ENCODE measurements at places on chromosomes 5 and 9.

- no peak for DNase-seq
Measured at GRCh38 chr5:65762234-65762633, 40.2 kb downstream of the NLN start.

DNA sequence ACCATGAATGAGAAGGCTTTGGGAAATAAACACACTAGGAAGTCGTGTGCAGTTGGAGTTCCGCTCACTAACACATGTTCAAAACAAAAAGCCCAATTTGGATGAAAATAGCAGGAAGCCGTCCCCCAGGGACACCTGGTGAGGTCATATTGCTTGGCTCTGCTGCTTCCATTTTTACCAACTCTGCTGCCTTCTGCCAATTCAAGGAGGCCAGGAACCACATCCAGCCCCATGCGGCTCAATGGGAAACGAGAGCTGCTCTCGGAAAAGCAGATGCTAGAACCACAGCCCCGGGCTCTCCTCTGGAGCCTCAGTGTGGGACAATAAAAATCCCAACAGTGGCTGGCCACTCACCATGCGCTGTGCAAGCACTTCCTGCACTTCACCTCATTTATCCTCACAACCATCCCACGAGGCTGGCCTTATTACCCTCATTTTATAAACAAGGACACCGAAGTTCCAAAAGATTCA is 13.4 kb downstream of the ADAM19 start:
- DNase-seq: no peak

- no peak for DNase-seq
Measured at GRCh38 chr9:134965411-134965810, 47.7 kb upstream of the FCN1 start.

DNA sequence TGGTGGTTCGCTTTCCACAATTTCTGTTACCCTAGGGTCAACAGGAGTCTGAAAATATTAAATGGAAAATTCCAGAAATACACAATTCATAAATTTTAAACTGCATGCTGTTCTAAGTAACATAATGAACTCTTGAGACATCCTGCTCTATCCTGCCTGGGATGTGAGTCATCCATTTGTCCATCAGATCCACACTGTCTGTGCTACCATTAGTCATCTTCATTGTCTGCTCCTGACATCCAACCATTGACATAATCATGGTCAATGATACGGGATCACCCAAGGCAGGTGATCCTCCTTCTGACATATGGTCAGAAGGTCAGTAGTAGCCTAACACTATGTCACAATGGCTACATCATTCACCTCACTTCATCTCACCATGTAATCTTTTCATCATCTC is 276.7 kb upstream of the KIF2A start:
- DNase-seq: no peak

- DNase-seq: no peak
Measured at GRCh38 chr9:365436-365835, 150.8 kb downstream of the DOCK8 start.

GRCh38 chr9:88312045-88312444 is 76.2 kb upstream of the SPIN1 start:
- DNase-seq: no peak

DNA sequence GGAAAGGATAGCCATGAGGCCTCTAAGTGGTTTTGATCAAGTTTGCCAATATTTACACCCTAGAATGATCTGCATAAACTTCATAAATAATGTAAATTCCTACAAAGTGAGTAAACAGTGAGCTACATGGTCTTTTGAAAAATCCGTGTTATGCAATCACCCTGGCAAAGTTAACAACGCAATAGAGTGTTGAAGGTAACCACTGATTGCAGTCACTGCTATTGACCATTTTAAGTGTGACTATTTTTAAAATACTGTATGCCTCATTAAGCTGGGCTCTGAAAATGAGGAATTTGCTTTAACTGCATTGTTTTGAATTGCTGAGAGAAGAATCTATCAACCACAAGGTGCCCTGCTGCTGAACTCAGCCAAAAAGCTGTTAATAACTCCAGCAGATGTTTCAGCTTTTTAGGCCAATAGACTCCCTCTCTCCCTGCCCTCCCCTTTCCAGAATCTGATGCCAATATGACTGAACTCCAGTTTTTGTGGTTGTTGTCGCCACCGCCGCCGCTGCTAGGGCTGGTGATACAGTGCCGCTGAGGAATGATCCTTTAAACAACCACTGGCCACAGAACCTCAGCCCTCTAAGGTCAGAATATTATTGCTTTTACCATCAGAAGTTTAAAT is 35.3 kb upstream of the SMARCA2 start:
- DNase-seq: no peak

DNA sequence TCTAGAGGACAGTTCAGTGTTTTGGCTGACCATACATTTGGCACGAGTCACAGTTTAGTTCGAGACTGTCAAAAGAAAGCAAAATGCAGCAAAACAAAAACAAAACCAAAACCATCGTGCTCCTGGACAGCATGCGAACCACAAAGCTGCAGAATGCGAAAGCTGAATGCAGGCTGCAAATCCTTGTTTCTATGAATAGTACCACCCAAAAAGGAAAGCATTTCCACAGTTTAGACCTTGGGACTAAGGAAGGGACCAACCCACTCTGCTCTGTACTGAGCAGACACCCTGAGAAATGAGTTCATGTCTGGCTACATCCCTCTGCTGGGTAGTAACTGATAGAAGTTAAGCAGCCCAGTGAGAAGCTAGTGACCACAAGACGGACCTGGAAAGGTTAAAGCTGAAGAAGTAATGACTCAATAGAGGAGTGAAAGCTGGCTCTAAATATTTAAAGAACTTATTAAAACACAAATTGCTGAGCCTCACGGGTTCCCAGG is 3.9 kb downstream of the GCNT4 start:
- no peak for DNase-seq

DNA sequence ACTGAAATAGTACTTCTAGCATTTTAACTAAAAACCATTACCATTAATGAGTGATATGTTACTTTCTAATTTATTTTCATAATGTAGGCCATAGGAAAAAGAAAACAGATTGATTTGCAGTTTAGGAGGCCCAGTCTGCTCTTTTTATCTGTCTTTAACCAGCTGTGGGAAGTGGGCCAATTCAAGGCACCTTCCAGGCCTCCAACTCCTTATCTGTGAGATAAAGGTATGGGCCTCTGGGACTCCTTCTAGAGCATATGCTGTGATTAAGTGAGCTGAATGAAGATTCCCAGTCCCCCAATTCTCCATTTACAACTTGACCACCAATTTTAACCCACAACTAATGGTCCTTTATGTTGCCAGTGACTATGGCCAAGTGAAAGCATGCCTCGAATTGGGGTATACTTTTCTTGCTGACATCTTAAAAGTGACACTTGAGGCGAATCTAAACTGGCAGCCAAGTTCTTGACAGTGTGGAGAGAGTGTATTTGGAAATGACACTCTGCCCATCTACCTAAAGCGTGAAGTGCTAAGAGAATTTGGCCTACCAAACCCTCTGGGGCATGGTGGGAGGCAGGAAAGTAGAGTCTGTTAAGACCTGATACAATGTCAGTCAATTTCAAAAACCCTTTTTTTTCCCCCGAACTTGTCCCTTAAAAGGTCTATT is 88.3 kb downstream of the PIK3R1 start:
- no peak for DNase-seq

- DNase-seq: no peak
Measured at GRCh38 chr9:126723807-126724172, 81.0 kb upstream of the ZBTB43 start.

- DNase-seq: no peak
Measured at GRCh38 chr5:76196457-76196856, 113.3 kb downstream of the SV2C start.
